Stimulated activated effector memory CD8-positive, alpha-beta T cell treated with anti-CD3 and anti-CD28 coated beads, Interleukin-12 subunit alpha, Interleukin-12 subunit beta, amount 100 ng/mL, for 72 hours (primary cell): ENCODE measurements at places on chromosomes 3 and 15.

DNA sequence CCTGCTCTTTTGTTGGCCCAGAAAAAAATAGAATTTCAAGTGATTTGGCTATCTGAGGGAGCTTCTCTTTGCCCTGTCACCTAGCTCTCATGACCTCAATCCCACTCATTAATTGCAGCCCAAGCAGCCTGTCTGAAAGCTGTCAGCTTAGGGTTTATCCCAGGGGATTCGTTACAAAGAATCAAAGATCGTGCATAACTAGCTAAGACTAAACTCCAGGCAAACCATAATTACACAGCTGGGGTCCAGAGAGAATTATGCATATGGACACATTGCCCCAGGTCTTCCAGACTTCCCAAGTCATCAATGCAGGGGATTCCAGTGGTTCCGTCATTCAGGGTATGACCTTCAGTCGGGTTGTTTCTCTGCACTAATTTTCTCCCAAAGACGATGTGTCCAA, 91.6 kb upstream of the CBLB start:
- DNase-seq, result no peak

DNA sequence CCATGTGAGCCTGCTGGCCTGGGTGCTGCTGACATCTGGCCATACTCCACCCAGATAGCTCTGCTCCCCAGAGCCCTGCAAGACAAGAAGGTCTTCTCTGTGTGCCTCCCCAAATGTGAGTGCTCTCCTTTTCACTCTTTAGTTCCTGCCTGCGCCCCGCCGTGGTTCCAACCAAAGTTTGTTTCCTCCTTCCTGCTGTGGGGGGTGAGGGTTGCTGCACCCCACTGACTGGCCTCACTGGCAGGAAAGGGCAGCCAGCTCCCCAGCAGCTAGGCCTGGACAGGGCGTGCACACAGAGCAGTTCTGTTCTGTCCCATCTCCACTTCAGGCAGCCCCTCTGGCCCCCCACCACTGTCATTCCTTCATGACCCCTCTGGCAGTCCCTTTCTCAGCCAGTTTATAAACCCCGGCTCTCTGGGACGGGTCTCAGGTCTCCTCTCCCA, 5.4 kb upstream of the CCDC174 start:
- no peak for DNase-seq

GRCh38 chr3:151330899-151331298, 1.6 kb upstream of the P2RY13 start:
- DNase-seq, result no peak

GRCh38 chr3:171776839-171777583, 33.3 kb downstream of the PLD1 start:
- no peak for DNase-seq

DNA sequence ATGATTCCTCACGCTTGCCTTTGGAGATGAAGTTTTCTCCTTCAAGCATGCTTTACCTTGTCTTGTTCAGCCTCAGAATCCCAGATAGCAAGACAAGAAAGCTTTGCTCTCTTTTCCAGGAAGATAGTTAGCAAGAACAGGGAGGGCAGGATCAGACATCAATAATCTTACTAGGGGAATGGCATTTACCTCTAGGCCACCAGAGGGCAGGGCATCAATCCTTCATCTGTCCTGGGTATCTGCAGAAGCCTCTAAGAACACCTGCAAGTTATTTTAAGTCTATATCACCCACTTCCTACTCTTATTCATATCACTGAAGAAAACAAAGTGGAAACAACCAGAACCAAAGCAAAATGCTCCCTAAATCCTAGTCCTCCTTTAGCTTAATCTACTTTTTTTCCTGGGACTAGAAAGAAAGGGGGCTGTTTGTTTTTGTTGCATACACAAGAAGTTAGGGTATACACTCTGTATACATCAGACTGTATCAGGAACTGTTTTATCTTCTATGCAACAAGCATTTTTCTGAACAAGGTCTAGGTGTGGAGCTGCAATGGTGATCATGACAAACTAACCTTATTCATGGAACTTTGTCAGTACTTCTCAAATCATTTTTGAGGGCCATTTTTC, 862.5 kb downstream of the CADM2 start:
- no peak for DNase-seq

- DNase-seq, result no peak
Measured at GRCh38 chr15:45581919-45582318, 5.3 kb upstream of the BLOC1S6 start.

GRCh38 chr15:78065284-78065872, 12.1 kb downstream of the TBC1D2B start:
- no peak for DNase-seq

GRCh38 chr15:53563627-53564026, 195.8 kb downstream of the WDR72 start:
- DNase-seq, result no peak

DNA sequence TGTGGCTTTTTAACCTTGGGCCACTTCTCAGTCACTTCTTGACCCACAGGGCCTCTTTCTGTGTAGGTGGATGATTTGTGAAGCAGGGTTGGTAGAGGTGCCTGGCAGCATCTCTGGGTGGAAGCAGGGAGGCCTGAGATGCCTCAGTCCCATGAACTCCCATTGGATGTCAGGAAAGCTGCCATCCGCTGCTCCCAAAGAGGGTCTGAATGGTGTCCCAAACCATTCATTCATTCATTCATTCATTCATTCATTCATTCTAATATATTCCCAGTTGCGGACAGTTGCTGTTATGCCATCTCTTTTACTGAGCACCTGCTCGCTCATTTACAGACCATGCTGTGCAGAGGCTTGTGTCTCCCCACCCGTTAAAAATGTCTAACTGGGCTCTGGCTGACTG, 98.7 kb downstream of the CHDH start:
- DNase-seq, result no peak

DNA sequence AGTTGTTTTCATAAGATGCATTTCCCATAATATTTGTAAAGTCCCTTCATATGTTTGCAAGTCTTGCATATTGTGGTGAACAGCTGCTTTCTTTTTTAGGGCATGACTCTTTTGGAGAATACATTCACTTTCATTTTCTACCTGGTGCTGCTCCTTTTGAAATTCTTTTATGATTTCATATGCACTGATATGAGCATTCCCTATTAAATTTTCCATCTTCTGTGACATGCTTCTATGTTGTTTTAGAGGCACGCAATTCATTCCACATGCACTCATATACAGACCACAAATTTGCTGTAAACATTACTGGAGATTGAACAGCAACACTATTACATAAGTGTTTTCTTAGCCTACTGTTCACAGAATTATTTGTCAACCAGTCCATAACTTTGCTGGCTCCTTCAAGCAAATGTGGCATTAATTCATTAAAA, 92.8 kb upstream of the TNFSF10 start:
- DNase-seq, result no peak

DNA sequence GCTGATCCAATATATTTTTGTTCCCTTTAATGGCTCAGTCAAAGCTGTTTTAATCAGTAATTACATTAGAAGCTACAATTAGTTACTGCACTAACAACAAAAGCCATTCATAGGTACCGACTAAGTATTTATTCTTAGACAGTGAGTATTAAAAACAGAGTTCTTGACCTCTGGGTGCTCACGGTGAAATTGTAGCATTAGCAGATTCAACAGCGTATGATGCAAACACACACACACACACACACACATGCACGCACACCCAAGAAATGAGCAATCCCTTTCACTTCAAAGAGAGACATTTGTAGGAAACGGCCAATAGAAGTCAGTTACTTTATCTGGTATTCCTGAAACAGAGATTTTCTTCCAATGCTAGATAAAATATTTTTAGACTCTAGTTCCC, 27.0 kb upstream of the MITF start:
- no peak for DNase-seq

GRCh38 chr15:66390678-66391077, 4.0 kb downstream of the MAP2K1 start:
- DNase-seq, result no peak
